Bronchial epithelial cell (primary cell): ENCODE measurements at places on chromosomes 5 and 9. TPM values are rescaled to one million over a fixed set of nuclear protein-coding genes. Genes with fewer than 3 reads are reported as not detected.

FOXD1 gene
- total RNA-seq = 2.3 and 3.4 TPM in 2 replicates

ANXA1 gene
- total RNA-seq = 1,561 and 3,061 TPM in 2 replicates

DNA sequence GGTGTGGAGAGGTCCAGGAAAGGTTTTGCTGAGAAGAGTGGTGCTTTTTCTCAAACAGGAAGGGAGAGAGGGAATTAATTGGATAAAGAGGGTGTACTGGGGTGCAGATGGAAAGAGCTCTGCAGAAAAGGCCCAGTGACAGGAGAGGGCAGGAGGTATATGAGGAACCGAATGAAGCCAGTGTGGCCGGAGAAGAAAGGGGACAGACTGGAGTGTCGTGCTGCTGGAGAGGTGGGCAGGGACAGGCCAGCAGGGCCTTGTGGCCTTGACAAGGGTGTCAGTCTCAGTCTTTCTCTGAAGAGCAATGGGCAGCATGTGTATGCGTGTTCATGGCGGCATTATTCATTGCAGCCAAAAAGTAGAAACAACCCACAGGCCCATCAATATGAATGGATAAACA lies 48.1 kb downstream of the ARHGEF37 start:
- DNase-seq = no peak

DNA sequence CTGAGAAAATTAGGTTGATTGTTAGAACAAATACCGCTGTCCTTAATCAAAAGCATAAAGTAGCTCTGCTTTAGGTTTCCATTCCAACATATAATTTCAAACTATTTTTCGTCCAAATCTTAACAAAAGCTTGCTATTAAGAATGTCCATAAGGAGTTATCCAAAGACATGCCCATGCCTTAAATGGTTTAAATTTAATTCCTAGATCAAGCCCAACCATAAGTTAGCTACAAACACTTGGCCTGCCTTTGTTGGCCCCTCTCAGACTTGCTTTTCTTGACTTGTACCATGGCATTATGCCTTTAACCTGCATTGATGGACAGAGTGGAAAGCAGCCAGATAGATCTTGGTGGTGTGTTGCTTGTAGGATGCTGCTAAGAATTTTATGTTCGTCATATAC lies 8.8 kb downstream of the GARNL3 start:
- no peak for DNase-seq

- no peak for DNase-seq
These were observed 137.3 kb upstream of the RETREG1 start for GRCh38 chr5:16754086-16754485.

DNA sequence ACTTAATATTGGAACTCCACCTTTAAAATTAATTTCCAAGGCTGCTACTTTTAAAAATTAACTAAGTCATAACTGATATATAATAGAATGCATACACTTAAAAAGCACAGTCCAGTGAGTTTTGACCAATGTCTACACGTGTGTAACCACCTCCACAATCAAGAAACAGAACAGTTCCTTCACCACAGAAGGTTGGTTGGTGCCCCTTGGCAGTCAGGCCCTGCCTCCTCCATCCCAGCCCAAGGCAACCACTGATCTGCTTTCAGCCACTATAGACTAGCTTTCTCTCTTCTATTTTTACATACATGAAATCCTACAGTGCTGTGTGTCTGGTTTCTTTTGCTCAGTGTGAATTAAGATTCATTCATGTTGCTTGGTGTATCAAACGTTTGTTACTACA lies 215.2 kb downstream of the CRB2 start:
- DNase-seq = no peak

GRCh38 chr5:14184725-14185124 lies 41.6 kb downstream of the TRIO start:
- no peak for DNase-seq

- no peak for DNase-seq
These were observed 54.2 kb downstream of the FNBP1 start for GRCh38 chr9:129988607-129989361.

GRCh38 chr5:151721087-151721646 lies 34.5 kb upstream of the SPARC start:
- no peak for DNase-seq

DNA sequence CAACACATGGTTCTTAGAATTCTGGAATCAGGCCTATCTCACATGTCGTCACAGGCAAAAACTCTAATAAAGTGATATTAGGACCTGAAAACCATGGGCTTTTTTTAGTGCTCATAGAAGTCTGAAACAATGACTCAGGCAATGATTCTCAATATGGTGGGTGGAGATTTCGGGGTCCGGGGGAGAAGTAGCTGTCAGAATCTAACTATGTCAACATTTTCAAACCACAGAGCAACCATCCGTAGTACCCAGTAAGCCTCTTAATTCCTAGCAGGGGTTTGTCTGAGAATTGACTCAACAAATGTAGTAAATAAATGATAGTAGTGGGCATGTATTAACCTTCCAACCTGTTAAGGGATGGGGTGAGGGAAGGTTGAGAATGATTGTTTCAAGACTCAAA lies 2.6 kb downstream of the AMACR start:
- no peak for DNase-seq

GRCh38 chr5:90657030-90657429 lies 98.4 kb downstream of the ADGRV1 start:
- no peak for DNase-seq

DNA sequence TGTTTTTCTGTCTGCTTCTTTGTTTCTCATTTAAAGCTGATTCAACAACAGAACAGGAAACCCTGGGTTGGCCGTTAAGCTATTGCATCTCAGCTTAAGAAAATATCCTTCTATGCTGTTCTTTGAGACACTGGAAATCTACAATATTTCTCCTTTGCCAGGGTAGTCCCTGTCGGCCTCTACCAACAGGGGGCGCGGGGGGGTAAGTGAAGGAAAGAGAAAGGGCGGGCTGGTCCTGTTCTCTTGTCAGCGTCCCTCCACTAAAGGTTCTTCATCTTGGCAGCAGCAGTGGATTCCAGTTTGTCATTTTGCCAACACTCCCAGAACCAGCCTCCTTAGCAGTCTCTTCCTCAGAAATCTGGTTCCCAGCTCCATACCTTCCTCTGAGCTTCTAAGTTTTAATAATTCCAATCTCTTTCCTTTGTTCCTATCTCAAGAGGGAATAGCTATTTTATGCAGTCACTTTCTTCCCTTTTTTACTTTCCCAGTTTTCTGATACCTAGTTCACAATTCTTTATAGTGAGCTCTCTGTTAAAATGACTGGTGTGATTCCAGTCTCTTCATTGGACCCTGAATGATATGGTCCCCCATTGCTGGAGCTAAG lies 222.3 kb downstream of the GLIS3 start:
- DNase-seq = peak; percentile 30

DNA sequence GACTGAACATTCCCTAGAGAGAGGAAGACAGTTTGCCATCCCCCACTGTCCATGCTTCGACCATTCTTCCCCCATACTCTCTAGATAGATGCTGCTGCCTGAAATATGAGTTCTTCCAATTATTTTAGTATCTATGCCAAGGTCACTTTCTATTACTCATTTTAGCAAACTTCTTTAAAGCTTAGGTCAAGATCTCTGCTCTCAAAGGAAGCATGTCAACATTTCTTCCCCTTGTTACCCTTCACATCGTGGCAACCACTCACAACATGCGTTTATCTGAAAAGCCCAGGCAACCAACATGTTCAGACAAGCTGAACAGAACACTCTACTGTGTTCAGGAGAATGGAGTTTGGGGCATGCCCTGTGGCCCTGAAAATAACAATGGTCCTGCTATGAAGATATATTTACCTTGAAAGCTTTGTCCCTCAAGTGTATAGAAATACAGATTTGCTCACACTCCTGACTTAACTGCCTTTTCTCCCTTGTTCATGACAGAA lies 138.4 kb upstream of the KIF2A start:
- DNase-seq = peak; percentile 86

DNA sequence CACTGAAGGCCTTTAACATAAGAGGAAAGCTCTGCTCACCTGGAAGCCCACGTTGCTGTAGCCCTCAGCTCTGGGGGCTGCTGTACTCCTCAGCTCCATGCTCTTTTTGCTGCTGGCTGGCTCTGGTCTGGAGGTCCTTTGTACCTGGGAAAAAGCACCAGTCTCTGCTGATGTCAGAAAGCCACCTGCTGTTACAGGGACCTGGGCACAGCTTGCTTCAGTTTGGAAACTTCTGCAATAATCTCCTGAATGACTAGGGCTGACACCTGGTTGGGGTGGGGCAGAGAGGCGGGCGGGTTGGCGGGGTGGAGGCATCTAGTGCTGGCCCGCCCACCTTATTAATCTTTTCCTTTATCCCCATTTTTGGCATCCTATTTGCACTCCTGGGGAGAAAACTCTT lies at the start of gene SLC28A3:
TSS of gene SLC28A3 (minus strand) at position 224 of the 400 bp plus-strand sequence. CDS start at position 99, 125 bp downstream.
- peak; percentile 35 for DNase-seq

- no peak for DNase-seq
These were observed 118.4 kb downstream of the GDNF start for GRCh38 chr5:37721447-37721871.

- DNase-seq = peak; percentile 12
These were observed 237.0 kb downstream of the TENT4A start for GRCh38 chr5:6950250-6950649.

- no peak for DNase-seq
These were observed 945 bp downstream of the ANKDD1B start for GRCh38 chr5:75612226-75612569.
